ENCODE measurements at places on chromosomes 1 and 21.
A peak's percentile ranks its signal among the peaks of the same experiment; 100 is the strongest.

DNA sequence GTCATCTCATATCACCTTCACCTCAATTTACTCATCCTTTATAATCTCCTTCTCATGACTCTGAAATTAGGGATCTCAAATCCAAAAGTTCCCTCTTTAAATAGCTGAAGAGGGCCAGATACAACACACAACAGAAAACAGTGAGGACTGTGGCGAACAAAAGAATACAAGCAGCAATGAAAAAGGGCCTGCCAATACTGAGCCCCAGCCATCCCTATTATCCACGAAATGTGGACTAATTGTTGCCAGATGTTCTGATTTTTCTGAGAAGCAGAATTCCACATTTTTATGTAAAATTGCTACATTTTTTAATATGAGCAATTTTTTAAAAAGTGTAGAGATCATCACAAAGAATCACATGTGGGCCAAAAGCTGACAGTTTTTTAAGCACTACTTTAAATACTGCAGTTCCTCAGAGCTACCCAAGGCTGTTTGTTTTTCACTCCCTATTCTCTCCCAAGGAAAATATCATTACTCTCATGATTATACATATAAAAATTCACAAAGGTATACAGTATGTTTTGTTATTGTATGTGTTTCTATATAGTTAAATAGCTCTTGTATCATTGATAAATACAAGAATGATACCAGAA is 90.0 kb downstream of the ASH1L start:
- peak; percentile 42 for DNase-seq

GRCh38 chr1:55190109-55190508 is 25.1 kb downstream of the USP24 start:
- DNase-seq = no peak

GRCh38 chr1:103162360-103162759 is 54.0 kb upstream of the COL11A1 start:
- no peak for DNase-seq

GRCh38 chr21:31520561-31521098 is 138.9 kb upstream of the SOD1 start:
- DNase-seq = no peak

GRCh38 chr1:83889707-83890106 is 109.2 kb downstream of the TTLL7 start:
- no peak for DNase-seq

GRCh38 chr1:56931686-56932085 is 34.1 kb downstream of the C8B start:
- DNase-seq = no peak

GRCh38 chr1:7495962-7496361 is 275.1 kb upstream of the VAMP3 start:
- DNase-seq = no peak

GRCh38 chr1:119564548-119564947 is 57.5 kb downstream of the HSD3B1 start:
- no peak for DNase-seq

DNA sequence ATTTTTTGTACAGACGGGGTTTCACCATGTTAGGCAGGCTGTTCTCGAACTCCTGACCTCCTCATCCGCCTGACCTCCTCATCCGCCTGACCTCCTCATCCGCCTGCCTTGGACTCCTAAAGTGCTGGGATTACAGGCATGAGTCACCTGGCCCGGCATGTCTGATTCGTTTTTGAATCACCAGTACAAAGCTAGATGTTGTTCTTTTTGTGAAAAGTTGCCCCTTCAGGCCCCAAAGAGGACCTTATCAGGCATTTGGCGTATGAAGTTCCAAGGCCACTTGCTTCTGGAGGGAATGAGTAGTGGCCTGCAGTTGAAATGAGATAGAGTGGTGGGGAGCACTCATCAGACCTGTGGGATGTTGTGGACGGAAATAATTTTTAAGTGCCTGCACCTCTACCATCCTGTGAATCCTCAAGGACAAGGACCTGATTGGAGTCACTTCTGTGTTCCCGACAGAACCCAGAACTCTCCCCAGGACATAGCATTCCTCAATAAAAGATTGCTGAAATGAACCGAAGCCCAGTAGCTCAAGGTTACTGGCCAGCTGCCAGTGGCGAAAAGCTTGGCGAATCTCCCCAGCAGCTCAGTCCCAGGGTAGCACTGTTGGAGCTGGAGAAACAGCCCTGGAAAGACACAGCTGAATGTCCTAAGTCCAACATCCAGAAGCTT is 50.1 kb downstream of the NDUFS5 start:
- peak; percentile 64 for DNase-seq

DNA sequence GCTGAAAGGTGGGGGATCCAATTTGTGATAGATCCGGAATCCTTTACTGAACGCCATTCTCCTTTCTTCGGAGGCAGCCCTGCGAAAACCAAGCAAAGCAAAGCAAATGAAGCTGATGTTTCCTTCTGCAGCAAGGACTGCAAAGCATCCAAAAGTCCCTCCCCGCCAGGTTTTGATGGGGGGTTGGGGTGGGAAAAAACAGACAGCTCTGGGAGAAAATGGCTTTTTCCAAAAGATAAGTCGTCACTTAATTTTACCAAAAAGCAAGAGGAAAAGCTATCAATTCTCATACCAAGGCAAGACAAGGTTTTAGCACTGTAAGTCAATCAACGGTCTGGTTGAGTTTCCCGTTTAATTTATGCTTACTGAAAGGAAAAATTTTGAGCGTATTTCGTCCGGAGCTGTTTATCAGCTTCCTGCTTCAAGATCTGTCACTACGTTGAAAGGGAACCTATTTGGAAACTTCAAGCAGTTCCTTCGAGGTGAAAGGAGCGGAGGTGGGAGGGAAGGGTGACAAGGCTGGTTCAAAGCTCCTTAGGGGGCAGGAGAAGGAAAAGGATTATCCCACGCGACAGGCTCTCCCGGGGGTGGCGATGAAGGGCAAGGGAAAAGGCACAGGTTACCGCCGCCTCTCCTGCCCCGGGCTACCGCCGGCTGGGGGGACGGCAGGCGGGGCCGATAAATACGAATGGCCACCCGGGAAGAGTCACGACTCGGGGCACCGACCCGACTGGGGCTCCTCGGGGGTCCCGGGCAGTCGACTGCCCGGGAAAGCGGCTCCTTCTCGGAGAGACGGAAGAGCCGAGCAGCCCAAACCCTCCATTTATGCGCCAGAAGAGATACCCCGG is 750 bp downstream of the SYNJ1 start:
- peak; percentile 43 for DNase-seq

- peak; percentile 74 for DNase-seq
These were observed 950 bp upstream of the INKA2 start for GRCh38 chr1:111739925-111740765.

DNA sequence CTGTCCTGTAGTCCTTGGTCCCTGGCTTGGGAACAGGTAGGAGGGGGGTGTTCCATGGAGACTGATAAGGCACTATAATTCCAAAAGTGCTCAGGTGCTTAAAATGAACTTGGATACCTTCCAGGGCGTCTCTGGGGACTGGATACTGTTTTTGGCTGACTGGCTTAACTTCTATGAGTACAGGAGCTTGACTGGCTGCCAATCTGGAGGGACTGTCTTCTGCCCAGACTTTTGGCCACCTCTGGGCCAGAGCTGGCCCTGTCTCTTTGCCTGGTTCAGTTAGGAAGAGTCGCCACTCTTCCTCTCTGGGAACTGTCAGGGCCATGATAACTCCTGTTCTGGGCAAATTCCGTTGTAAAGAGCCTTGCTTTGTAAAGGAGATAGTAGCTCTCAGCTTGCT is 407.0 kb downstream of the TGFB2 start:
- DNase-seq = no peak

- DNase-seq = no peak
These were observed 107.0 kb downstream of the TGFBR3 start for GRCh38 chr1:91778964-91779363.

DNA sequence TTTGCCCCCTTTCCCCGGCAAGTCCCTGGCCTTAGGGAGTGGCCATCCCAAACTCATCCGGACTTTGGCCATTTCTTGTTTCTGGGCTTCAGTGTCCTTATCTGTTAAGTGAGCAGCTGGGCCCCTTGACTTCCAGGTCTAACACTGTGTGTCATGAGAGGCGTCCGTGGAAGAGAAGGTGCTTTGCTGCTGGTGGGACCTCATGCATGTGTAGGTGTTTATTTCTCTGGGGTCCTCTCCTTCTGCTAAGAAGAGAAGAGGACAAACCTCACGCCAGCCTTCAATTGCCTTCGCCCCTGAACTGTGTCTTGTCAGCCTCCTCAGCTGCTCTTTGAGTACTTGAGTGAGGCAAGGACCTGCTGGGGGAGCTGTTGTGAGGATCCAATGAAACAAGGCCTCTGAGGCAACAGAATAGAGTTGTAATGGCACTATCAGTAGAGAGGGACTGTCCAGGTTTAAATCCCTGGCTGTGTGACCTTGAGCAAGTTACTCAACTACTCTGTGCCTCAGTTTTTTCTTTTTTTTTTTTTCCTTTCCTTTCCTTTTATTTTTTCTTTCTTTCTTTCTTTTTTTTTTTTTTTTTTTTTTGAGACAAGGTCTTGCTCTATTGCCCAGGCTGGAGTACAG is 72.5 kb downstream of the RUNX3 start:
- no peak for DNase-seq

All from Ammon's horn (tissue), 1 donor.